Progenitor cell of endocrine pancreas (in vitro differentiated cells): ENCODE measurements at places on chromosomes 12 and 14. TPM values are rescaled to one million over a fixed set of nuclear protein-coding genes. Genes with fewer than 3 reads are reported as not detected.

Gene CLEC4C
- total RNA-seq = not detected in 2 replicates

Gene IFNG-AS1
- total RNA-seq = not detected in 2 replicates

- no peak for DNase-seq
Measured at GRCh38 chr14:81018684-81019083, 63.3 kb downstream of the TSHR start.

- no peak for DNase-seq
Measured at GRCh38 chr12:3973269-3973884, 100.2 kb upstream of the PARP11 start.

DNA sequence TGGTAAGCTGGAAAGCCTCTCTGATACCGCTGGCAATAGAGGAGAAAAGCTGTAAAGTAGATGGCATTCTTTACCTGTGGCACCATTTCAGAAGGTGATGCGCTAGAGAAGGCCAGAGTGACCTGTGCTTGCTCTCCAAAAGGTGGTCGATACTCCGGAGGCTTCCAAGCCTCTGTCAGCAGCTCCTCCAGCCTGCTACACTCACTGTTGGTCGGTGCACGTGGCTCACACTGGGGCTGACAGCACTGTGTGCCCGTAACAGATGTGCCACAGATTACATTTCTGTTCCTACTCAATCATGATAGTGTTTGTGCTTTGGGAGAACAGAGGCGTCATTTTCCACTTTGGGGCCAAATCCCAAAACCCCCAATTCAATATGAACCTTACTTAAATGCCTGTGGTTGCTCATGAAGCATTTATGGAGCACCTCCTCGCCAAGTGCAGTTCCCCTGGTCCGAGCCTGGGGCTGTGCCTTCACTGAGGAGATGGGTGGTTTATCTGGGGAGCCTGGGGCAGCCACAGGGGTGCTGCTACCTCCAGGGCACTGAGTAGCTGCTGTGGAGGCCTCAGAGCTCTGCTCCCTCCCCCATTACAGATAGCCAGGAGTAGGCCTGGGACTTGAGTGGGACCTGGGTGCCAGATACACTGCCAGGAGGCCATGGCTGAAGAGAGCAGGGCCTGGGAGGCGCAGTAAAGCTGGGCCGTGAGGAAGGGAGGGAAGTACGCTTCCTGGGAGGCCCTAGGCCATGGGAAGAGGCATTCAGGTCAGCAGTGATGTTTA, 26.8 kb downstream of the CCNK start:
- no peak for DNase-seq

GRCh38 chr12:23756416-23756815, 193.1 kb downstream of the SOX5 start:
- DNase-seq = no peak

DNA sequence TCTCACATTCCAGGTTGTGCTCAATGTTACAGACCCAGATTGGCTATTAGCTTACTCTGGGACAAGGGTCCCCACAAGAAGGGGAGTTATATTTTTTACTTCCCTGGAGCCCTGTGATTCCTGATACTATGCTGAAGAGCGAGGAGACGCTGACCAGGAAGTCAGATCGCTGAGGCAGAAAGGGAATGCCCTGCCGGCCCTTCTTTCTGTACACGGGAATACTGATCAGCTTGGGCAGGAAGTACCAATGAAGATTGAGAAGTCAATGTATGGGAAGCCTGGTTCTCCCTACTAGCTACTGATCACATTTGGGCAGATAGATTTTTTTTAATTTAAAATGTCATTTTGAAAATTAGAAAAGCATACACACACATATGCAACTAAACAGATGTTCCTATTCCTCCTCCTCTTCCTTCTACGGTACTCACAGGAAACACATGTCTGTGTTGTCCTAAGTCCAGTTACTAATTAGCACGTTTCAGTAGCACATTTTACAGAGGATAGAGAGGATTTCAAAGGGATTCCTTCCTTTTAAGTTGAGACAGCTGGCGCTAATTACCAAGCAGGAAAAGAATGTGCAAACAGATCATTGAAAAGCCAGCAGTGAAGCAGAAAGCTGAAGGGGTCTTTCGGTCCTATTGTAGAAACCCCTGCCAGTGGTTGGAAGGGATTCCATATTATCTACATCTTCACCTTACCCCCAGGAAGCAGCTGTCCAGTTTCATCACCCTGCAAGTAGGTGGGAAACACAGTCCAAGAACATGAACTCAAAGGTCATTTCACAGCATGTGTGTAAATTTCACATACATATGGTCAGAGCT, 292.4 kb downstream of the DUSP6 start:
- no peak for DNase-seq

DNA sequence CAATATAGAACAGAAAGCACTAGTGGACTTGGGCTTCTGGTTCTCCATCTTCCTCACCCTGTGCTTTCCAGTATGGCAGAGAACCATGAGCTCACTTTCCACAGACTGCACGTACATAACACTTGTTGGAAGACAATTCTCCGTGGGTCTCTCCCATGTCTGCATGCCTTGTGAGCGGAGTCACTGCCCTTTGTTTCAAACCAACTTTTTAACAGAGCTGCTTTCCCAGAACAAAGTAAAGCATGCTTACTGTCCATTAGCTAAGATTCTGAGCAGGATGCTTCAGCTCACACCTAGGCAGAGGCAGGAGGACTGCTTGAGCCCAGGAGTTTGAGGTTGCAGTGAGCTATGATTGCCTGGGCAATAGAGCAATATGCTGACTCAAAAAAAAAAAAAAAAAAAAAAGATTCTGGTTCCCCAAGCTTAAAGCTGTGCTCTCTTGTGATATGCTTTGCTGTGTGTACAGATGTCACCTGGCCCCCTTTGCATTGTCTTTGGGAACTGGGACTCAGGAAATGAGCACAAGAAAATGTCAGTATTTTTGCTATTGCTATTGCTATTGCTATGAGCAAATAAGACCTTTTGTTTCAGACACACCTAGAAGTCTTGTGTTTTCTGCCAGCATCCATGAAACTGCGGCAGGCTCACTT, 54.6 kb upstream of the PTGR2 start:
- DNase-seq = no peak

DNA sequence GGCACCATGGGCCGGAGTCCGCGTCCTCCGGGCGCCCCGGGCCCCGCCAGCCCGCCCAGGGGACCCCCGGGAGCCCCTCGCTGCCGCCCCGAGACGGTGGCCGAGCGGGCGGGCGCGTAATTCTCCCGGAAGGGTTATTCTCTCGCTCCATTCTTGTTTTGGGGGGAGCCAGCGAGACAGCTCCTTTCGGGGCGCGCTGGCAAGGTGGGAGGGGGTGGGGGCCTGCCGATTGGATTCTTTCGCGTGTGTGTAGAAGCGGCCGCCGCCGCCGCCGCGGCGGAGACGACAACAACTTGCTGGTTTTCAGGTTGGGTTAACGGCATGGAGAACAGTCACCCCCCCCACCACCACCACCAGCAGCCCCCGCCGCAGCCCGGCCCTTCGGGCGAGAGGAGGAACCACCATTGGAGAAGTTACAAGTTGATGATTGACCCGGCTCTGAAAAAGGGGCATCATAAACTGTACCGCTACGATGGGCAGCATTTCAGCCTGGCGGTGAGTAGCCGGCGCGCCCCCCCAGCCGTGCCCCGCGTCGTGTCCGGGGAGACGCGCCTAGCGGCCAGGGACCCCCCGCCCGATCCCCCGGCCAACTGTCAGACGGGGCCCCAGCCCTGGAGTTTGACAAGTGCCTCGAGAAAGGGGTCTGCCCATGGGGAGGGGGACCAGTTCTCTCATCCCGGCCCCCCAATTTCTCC, 755 bp downstream of the SETD1B start:
- no peak for DNase-seq

- no peak for DNase-seq
Measured at GRCh38 chr12:92726850-92727249, 24.1 kb downstream of the PLEKHG7 start.

GRCh38 chr14:102440392-102440791, 69.2 kb downstream of the ANKRD9 start:
- DNase-seq = no peak

DNA sequence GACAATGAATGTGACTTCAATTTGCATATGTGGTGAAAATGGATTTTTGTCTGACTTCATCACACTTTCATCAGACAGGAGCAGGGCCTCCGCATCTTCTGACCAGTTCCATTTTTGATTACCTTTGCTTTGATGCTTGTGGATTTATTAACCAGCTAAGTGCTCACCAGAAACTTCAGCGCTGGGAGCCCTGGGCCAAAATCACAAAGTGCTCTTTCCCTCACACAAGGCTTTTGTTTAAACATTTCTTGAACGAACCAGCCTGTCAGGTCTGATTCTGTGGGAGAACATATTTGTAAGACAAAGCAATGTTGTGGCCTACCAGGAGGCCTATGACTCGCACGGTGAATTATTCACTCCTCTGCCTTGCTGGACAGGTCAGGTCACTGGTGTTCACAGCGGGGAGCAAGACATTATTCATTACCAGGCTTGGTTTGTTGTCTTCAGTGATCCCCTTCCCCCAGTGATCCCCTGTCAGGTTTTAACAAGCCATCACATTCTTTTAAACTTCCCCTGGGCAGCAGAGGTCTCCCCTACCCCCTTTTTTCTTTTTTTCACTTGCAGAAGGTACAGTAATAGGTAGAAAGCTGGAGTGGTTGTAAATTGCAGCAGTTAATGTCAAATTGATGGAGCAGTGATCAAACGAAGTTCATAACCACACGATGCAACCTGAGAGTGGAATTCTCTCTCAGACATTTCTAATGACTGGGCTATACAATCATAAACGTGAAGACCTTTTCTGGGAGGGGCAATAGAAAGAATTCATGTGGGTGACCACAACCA, 167.5 kb upstream of the PRICKLE1 start:
- no peak for DNase-seq
